AG09309 (cell line): ENCODE measurements at places on chromosomes 7 and 10.

GRCh38 chr10:10317151-10317550 lies 700.5 kb upstream of the CELF2 start:
- DNase-seq, result no peak

GRCh38 chr10:91208642-91209041 lies 11.8 kb upstream of the PCGF5 start:
- DNase-seq, result no peak

DNA sequence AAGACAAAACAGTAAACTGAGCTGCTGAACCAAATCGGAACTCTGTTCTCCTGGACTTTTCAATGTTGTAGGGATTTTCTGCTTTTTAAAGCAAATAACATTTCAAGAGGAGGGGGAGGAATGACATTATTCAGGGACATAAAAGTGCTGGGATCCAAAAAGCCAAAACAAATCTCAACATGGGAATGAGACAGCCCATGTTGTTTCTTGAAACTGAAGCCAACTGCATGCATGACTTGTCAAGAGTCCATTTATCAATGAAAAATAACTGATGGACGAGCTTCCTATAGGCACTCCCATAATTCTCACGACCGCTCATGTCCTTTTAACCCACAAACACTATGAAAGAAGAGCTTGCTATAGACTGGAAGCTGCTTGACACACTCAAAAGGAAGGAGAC lies 27.8 kb downstream of the FAM53B start:
- DNase-seq, result no peak

GRCh38 chr10:13853854-13854253 lies 267.1 kb downstream of the PRPF18 start:
- DNase-seq, result no peak

GRCh38 chr7:106599343-106599698 lies 61.6 kb downstream of the CCDC71L start:
- no peak for DNase-seq

DNA sequence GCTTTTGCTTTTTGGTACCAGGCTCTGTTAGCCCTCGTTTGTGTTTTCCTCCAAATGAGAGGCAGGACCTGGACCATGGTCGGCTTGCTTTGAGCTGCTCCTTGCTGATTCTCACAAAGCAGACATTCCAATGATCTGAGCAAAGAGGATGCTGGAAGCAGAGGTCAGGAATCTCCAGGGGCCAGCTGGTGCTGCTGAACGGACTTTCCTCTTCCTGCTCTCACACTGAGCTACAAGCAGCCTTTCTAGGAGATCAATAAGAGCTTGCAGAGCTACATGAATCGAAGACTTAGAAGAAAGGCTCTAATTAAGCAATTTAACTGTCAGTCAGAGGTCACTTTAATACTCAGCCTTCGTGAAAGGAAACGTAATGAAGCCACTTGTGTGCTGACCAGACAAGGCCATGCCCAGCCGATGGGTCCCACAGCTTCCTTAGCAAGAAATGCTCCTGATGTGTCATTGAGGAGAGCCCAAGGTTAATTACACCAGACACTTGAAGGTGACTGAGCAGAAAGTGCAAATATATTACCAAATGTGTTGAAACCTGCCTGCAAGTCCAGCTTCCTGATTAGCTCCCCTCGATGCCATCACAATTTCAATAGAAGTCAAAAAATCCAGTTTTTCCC lies 151.3 kb upstream of the RSU1 start:
- DNase-seq, result no peak

DNA sequence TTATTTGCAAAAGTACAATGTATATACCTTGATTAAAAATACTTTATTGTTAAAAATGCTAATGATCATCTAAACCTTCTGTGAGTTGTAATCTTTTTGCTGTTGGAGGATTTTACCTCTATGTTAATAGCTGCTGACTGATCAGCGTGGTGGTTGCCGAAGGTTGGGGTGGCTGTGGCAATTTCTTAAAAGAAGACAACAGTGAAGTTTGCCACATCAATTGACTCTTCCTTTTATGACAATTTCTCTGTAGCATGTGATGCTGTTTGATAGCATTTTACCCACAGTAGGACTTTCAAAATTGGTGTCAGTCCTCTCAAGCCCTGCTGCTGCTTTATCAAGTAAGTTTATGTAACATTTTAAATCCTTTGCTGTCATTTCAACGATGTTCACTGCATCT lies 16.9 kb upstream of the ENTPD1 start:
- no peak for DNase-seq

- DNase-seq, result no peak
These were observed 3.9 kb upstream of the GPER1 start for GRCh38 chr7:1083729-1084657.

DNA sequence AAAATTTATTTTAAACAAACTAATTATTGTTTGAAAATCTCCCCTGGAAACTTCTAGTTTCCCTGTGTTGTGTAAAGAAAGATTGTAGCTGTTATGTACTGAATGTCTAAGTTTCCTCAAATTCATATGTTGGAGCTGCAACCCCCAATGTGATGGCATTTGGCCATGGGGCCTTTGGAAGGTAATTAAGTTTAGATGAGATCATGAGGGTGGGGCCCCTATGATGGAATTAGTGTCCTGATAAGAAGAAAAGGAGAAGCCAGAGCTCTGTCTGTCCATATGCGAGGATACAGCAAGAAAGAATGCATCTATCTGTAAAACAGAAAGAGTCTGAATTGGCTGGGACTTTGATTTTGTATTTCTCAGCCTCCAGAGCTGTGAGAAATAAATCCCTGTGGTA lies 179.5 kb downstream of the STK31 start:
- DNase-seq, result no peak

- peak; percentile 28 for DNase-seq
These were observed at the start of gene LRRC17 for GRCh38 chr7:102912742-102913141. LRRC17 (plus strand) TSS chr7:102913000; CDS start chr7:102933914, 20,914 bp downstream.

DNA sequence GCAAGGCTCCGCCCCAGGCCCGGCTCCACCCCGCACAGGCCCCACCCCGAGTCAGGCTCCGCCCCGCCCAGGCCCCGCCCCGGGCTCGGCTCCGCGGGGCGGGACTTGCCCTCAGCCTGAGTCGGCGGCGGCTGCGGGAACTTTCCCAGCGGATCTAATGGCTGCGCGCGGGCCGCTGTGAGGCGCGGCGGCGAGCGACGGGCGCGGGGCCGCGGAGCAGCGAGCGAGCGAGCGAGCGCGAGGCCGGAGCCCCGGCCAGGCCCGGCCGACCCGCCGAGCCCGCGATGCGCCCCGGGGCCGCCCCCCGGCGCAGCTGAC lies at the start of gene INPP5A:
Gene INPP5A (plus strand): TSS at position 104 of the 318 bp plus-strand sequence. CDS start 310 bp downstream, outside the sequence.
- no peak for DNase-seq

DNA sequence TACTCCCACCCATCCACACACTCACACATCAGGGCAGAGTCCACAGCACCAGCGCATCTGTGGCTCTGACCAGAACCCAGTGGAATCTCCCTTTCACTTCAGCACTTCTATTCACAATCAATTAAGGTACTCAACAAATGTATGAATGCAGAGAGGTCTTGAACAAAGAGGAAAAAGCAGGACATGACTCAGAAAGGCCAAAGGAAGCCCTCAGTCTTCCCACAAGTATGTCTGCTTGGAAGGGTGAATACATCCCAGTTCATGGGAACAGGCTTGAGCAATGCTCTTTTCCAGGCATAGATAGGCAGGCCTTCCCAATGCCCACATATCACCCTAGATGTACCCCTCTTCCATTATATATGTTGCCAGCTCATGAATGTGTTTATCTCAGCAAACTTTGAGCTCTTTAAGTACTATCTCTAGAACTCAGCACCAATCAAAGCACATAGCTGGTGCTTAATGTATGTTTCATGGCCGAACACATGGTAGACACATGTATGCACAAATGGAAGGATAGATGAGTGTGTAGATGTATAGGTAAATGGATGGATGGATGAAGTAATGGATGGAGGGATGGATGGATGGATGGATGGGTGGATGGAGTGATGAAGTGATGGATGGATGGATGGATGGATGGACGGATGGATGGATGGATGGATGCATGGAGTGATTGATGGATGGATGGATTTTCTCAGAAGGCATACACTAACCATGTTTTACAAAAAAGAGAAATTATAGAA lies 507.6 kb downstream of the GRID1 start:
- DNase-seq, result no peak

- DNase-seq, result no peak
These were observed 134.2 kb upstream of the AKR1E2 start for GRCh38 chr10:4691776-4692175.

DNA sequence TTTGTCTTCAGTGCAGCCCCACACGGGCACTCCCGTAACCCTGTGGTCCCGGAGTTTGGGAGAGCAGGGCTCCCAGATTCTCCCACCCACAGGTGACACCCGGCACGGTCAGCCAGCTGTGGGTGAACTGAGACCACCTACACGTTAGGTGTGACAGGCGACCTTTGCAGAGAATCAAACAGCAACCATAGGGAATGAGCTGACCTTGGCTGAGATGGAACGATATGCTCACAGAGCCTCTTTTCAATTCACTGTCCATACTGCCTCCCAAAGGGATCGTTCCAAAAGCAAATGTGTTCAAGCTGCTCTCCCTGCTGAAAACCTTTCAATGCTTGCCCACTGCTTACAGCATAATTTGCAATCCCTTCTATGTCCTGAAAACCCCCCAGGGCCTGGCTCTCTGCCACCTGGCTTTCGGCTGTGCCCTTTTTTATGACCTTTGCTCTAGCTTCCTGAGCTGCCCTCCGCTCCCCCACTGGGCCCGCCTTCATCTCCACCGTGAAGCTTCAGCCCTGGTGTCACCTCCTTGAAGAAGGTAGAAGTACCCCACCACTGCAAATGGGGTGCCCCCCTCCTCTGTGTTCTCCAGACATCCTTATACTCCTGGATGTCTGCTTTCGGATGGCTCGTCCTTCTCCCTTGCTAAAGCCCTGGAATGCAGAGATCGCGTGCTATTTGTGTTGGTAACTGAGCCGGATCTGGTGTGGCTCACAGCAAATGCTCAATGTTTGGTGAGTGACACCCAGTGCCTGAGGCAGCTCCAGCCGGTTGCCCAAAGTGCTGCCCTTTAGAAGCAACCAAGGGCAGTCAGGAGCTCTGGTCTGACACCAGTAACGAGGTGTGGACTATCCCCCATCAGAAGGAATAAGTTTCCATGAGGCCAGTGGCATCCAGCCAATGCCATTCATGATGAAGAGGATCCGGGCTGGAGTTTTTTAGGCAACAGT lies 90.4 kb downstream of the KIAA1549 start:
- peak; percentile 52 for DNase-seq

GRCh38 chr10:34022195-34022594 lies 687.7 kb upstream of the NRP1 start:
- no peak for DNase-seq

DNA sequence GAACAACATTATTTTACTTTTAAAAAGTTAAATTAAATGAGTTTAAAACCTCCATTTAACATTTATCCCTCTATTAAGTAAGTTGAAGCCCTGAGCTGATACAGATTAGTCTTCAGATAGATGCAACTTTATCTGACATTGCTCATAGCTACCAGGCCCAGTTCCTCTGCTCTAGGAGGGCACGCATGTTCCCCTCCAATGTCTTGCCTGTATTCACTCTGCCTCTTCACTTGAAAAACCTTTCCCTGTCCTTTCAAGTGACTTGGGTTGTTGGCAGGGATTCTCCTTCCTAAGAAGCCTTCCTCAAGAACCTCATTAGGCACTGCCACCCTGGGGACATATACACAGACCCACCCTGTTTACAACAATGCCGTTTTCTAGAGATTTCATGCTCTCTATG lies 270.4 kb downstream of the RELN start:
- no peak for DNase-seq

- no peak for DNase-seq
These were observed 130.5 kb downstream of the ADCY1 start for GRCh38 chr7:45704683-45705016.

DNA sequence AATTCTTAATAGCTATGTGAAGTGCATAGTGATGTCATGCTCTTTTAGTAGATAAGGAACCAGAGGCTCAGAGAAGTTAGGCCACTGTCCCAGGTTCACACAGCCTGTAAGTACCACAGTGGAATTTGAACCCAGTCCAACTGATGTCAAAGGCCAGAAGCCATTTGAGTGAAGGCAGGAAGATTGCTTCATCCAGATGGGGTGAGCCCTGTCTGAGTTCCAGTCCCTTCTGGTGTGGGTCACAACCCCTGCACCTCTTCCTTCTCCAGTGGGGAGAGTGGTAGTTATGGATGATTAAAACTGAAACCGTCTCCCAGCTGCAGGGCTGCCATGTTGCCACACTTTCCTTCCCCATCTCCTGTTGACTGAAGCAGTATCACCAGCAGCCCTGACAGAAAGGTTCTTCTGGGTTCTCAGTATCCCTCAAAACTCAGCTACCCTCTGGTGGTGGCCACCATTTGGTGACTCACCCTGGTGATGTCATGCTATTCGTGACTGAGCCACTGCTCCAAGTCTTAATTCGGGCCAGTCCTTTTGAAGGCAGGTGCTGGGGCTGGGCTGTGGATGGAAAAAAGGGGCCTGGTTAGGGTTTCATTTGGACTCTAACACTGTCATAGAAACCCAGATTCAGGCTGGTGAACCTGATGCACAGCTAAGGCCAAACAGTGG lies 1.5 kb upstream of the C10orf95 start:
- DNase-seq, result no peak

DNA sequence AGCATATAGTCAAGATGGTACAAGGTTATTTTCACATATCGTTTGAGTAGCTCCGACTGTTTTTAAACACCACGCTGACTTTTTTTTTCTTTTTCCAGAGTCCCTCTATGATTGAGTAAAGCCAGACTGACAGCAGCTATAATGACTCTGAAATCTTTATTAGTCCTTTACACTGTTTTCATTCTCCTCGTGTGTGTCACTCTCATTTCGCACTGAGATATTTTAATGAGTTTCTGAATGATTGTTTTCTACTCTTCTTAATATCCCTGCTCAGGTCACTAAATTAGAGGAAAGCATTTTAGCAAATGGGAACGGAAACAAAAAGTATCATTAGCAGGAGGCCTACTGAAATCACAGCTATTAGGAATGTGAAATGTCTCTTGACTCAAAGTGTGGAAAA lies 162.3 kb upstream of the MTPN start:
- no peak for DNase-seq

DNA sequence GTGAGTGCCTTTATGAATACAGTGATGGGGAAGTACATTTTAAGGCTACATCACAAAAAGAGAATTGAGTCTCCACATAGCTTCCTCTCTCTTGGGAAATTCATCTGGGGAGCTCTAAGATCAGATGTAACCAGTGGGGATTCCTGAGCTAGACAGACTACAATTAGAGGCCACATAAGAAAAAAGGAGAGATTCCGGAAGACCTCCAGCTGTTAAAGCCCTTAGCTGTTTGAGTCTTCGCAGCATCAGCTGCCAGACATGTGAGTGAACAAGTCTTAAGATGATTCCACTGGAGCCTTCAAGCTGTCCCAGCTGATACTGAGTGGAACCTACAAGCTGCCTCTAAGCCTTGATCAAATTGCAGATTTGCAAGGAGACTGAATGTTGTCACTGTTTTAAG lies 448.5 kb downstream of the NXPH1 start:
- no peak for DNase-seq
